ENCODE measurements at places on chromosomes 11 and 22.

GRCh38 chr11:109864151-109864661 lies 229.0 kb upstream of the ZC3H12C start:
- peak; percentile 43 for DNase-seq

DNA sequence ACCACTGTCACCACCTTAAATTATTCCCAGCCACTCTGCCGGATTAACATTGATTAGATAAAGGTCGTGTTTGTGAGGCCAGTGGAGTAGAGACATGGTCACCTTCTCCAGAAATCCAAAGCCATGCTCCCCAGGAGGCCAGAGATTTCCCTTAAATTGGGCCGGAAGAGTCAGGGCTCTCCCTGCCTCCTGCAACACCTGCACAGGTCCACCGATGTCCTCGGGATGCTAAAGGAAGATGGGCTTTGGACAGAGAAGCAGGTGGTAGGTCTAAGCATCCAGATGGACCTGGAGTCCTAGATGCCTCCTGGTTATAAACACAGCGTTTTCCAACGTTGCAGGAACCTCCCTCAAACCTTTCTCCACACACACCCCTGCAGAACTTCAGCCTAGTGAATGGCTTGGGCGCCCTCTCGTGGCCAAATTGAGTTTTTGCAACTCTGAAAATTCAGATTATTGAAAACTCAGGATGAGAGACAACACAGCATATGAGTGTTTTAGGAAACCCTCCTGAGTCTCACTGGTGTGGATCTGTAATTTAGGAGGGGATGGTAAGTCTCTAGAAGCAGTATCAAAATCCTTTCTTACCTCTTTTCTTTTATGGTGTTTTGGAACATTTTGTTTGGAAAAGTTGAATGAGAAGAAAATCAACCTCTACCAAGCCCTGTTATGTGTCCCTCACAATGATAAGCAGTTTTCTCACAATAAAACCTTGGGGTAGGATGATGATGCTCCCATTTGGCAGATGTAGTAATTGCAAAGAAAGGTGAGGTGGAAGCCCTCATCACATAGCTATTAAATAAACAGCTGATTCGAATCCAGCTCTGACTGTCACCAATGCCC lies 109.6 kb downstream of the RRAS2 start:
- DNase-seq = peak; percentile 49

GRCh38 chr11:69391192-69392103 lies 90.0 kb upstream of the LINC01488 start:
- no peak for DNase-seq

DNA sequence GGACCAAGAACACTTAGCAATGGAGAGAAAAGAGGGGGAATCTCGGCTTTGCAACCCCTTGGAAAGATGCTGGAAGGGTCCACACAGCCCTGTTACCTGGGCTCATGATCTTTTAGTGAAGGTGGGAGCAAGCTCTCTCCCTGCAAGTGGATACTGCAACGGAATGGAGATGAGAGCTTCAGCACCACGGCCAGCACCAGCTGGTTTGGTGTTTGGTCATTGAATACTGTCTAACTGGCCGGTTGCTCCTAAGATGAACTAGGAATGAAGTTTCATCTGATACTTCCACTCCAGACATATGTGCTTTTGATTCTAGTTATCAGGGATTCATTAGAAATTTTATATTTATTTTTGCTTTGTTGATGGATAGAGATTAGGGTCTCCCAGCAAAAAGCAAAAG lies 16.3 kb downstream of the HTR3A start:
- no peak for DNase-seq
